Left ventricle myocardium superior (tissue), 1 donor: ENCODE measurements at places on chromosomes 12 and 14. TPM values are rescaled to one million over a fixed set of nuclear protein-coding genes. Genes with fewer than 3 reads are reported as not detected.

GRCh38 chr14:59905188-59905587 lies 14.8 kb upstream of the LRRC9 start:
- DNase-seq: no peak

DNA sequence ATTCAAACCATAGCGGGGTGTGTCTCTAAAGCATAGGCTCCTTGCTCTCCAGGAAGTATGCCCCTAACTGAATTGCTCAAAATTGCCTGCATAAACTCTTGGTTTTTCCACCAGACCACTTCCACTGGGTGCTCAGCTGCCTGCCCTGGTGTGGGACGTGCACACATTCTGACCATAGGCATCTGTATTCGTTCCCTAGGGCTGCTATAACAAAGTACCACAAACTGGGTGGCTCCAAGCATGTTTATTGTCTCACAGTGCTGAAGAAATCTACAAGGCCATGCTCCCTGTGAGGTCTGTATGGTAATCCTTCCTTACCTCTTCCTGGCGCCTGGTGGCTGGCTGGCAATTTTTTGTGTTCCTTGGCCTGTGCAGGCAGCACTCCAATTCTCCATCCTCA lies 16.4 kb upstream of the GALNT6 start:
- DNase-seq: no peak

- no peak for DNase-seq
Observed at GRCh38 chr12:28946361-28946760, 202.7 kb upstream of the FAR2 start.

DNA sequence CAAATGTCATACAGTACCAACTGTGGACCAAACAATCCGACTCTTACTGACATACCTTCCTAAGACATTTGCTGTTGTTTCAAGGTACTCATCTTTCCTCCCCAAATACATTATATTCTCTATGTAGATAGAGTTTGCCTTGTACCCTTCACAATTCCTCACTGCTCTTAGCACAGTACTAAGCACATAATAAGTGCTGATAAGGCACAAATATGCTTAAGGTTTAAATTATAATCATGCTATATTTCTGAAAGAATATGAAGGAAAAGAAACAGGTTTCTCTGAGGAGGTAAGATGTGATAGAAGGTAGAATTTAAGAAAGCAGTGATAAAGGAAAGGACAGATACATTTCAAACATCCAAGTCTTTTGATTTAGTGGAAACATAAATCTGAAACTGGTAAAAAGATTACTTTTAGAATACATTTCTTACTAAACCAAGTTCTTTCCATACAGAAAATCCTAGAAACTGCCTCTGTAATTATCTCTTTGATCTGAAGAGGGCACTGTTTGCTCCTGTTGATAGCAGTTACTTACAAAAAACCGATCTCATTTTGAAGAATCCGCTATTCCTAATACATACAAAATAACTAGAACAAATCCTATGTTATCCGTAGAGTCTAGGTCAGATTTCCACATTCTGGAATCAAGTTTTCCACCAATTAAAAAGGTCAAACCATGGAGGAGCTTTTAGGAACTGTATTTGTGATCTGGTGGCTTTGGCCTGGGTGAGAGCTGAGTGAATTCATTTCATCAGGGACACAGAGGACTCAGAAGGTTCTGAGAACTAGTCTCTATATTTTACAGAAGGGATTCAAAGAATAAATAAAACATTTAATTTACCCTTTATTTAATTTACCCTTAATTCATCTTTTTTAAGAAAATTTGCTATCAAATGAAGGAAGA lies 311.9 kb downstream of the DAD1 start:
- DNase-seq: no peak

DNA sequence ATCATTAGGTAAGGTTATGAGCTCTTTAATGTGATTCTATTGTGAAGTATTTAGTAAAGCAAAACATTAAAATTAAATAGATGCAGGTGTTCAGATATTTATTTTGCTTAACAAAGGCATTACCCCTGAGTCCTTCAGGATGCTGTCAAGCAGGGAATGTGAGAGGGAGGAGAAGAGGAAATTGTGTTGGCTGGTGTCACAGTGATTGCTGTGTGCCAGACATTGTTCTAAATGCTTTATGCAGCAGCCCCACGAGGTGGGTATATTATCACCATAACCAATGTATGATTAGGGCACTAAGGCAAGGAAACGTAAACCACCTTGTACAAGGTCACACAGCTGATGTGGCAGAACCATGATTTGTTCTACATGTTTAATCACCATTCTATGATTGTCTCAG lies 80.1 kb downstream of the STAB2 start:
- DNase-seq: no peak

DNA sequence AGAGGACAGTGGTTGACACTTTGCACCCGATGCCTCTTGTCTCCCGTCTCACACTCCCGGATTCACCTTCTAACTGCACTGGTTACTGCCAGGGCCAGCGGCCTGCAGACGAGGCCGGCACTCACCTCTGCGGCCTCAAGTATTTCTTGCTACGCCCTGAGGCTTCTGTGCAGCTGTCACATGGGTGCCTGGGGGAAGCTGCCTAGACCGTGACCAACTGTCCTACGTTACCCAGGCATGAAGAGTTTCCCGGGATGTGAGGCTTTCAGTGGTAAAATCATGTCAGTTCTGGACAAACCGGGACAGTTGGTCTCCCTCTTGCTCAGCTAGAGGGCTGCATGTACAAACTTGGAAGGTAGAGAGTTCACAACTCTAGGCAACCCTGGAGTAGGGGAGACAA lies 274.5 kb downstream of the GLT1D1 start:
- DNase-seq: no peak

- no peak for DNase-seq
Observed at GRCh38 chr12:12673296-12673695, 22.7 kb downstream of the GPR19 start.

GRCh38 chr12:70120970-70121369 lies 122.3 kb upstream of the CNOT2 start:
- DNase-seq: no peak

- peak; percentile 72 for DNase-seq
Observed at GRCh38 chr12:22543246-22544037, 900 bp downstream of the C2CD5 start.

- DNase-seq: no peak
Observed at GRCh38 chr14:46717211-46717610, 65.6 kb upstream of the RPL10L start.

DNA sequence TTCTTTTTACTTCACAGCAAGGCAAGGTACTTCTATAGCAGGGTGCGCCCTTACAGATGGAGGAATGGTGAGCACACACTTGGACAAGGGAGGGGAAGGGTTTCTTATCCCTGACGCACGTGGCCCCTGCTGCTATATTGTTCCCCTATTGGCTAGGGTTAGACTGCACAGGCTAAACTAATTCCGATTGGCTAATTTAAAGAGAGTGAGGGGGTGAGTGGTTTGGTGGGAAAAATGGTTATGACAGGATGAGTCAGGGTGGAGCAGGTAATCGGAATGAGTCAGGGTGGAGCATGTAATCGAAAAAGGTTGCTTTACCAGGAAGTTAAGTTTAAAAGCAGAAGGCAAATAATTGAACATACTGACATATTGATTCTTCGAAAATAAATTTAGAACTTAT lies 23.7 kb upstream of the RAB21 start:
- no peak for DNase-seq

GRCh38 chr12:111467092-111467856 lies 61.6 kb downstream of the SH2B3 start:
- no peak for DNase-seq

GRCh38 chr12:43308776-43309175 lies 243.2 kb downstream of the ADAMTS20 start:
- no peak for DNase-seq

GRCh38 chr12:106981788-106982187 lies 5.2 kb downstream of the MTERF2 start:
- no peak for DNase-seq

DNA sequence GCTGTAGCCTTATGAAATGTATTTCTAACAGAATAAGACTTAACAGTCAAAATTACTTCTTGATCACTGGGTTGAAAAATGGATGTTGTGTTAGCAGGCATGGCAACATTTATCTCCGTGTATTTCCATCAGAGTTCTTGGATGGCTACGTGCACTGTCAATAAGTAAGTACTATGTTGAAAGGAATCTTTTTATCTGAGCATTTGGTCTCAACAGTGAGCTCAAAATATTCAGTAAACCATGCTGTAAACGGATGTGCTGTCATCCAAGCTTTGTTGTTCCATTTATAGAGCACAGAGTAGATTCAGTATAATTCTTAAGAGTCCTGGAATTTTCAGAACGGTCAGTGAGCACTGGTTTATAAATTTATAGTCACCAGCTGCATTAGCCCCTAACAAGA lies 15.5 kb downstream of the SCAF11 start:
- no peak for DNase-seq

- DNase-seq: no peak
Observed at GRCh38 chr12:116429826-116430360, 129.3 kb upstream of the MAP1LC3B2 start.

DNA sequence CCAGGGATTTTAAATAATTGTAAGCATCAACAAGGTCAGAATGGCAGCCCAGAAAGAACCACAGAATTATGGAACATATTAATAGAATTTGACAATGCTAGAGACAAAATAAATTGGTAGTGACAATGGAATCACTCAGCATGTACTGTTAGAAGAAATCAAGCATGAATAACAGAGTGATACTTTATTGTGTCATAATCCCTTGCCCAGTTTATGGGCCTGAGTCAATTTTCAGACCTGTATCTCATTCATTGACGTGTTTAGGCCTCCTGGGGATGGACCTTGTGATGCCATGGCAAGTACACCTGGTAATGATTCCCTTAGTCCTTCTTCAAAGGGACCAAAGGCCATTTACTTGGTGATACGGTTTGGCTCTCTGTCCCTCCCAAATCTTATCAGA lies 12.8 kb upstream of the CCDC91 start:
- DNase-seq: no peak

DNA sequence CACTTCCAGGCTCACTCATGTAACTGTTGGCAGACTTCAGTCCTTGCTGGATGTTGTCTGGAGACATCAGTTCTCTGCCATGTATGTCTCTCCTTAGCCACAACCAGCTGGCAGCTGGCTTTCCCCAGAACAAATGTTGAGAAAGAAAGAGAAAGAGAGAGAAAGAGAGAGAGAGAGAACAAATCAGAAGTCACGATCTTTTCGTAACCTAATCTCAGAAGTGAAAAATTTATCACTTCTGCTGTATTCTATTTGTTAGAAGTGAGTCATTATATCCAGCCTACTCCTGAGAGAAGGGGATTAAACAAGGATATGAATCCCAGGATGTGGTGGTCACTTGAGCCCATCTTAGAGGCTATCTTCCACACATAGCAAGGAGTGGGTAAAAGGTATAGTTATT lies 101.2 kb downstream of the BTG1 start:
- no peak for DNase-seq

DNA sequence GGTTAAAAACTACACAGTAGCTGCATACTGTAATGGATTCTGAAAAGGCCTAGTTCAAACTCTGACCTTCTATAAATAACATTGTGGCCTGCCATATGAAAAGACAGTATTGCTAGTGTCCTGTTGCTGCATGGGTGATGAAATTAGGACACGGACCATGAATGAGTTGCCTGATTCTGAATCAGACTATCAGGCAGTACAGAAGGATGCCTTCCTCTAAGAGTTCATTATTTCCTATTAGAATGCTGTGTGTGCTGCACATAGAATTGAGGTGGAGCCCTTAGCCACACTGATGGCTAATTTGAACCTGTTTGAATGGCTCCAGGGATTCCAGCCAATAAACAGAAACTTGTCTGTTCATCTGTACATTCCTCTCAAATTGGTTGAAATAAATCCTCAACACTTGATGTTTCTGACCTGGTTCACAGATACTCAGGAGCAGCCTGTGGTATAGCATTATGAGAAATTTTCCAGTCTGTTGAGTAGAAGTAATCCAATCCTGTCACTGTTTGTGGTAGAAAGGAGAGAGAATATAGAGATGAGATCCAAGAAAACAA lies 483.2 kb downstream of the APAF1 start:
- no peak for DNase-seq

GRCh38 chr14:24613241-24613640 lies 3.8 kb upstream of the GZMH start:
- no peak for DNase-seq

B3GNT4 gene
- not detected for total RNA-seq

RPS6KA5 gene
- 11.9 TPM for total RNA-seq

OLR1 gene
- 0.64 TPM for total RNA-seq

NFE2 gene
- 0.74 TPM for total RNA-seq

ZNF605 gene
- 13.9 TPM for total RNA-seq
